ENCODE measurements at places on chromosomes 13 and 19.

DNA sequence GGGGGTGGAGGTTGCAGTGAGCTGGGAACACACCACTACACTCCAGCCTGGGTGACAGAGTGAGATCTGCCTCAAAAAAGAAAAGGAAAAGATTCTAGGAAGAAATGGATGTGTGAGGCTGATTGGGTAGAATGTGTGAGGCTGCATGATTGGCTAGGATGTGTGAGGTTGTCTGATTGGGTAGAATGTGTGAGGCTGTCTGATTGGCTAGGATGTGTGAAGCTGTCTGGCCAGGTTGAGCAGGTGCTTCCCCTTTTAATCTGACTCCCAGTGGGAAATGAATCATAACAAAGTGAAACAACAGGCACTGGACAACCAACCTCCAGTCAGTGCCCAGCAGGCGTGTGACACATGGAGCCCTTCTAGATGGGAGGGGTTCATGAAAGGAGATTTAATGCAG lies 14.7 kb downstream of the C13orf46 start:
- DNase-seq = no peak

DNA sequence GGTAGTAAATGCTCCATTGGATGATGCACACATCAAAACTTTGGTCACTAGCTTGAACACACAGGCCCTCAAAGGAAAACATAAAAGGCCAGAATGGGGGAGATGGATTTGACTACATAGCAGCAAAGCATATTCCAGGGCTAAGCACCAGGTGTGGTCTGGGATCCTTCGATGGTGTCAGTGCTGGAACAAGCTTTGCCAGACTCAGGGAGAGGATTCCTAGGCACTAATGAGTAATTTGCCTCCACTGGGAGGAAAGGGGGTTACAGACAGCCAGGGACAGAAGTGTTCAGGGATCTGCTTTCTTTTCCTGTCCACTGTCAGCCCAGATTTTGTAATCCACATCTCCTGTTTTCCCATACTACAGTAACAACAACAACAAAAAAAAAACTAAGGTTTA lies 157.2 kb upstream of the OBI1 start:
- no peak for DNase-seq

DNA sequence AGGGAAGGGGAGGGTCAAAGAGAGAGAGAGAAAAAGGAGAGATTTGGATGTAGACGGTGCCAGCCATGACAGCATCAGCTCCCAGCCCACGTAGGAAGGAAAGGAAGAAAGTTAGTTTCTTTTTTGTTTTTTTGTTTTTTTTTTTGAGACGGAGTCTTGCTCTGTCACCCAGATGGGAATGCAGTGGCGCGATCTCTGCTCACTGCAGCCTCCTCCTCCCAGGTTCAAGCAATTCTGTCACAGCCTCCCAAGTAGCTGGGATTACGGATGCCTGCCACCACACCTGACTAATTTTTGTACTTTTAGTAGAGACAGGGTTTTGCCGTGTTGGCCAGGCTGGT lies 27.6 kb downstream of the ELL start:
- DNase-seq = no peak

- DNase-seq = no peak
Observed at GRCh38 chr13:96071504-96071903, 18.3 kb upstream of the UGGT2 start.

DNA sequence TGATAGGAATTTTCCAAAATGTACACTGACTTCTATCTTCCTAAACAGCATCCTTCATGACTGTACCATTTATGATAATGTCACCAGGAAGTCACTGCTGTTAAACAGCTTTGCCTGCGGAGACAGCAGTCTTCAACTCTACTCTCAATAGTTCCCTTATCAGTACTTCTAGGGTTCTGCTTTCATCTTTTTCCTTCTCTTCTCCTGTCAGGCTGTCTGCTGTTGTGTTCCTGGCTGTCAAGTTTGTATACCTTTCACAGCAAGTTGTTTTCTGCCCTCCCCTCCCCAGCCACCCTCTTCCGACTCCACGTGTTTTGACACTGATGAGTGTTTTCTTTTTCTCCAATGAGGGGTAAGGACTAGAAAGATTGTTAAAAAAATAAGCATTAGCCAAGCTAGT lies 2.2 kb downstream of the UPF3A start:
- no peak for DNase-seq

DNA sequence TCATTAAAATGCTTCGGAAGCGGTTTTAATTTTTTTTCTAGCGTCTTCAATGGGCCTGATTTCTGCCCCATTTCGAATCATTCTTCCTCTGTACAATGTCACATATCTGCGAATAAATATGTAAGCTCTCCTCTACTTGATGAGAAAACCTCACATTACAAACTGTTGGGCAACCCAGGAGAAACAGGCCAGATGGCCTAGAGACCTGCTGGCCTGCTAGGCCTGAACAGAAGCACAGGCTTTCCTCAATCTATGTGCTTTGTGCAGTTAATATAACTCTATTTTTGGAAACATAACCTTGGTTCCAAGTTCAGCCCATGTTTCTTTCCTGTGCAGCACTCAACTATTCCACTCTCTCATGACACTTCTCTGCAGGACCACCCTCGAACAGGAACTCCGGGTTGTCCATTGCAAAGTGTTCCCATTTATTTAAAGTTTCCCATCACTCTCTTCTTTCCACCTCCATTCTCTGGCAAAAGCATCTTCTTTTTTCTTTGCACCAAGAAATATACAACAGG lies 42.0 kb downstream of the DCLK1 start:
- no peak for DNase-seq

- no peak for DNase-seq
Observed at GRCh38 chr13:97743938-97744337, 209.5 kb upstream of the IPO5 start.

DNA sequence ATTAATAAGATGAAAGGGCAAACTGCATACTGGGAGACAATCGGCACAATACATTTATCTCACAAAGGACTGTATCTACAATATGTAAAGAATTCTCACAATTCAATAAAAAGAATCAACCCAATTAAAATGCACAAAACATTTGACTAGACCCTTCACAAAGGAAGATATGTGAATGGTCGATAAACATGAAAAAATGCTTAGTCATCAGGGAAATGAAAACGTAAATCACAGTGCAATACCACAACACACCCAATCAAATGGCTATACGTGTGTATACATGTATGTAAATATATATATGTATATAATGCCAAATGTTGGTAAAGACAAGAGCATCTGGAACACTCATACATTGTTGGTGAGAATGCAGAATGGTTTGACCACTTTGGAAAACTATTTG lies 21.9 kb upstream of the RFC3 start:
- DNase-seq = no peak

GRCh38 chr13:111877906-111878305 lies 189.0 kb upstream of the SOX1 start:
- DNase-seq = no peak

DNA sequence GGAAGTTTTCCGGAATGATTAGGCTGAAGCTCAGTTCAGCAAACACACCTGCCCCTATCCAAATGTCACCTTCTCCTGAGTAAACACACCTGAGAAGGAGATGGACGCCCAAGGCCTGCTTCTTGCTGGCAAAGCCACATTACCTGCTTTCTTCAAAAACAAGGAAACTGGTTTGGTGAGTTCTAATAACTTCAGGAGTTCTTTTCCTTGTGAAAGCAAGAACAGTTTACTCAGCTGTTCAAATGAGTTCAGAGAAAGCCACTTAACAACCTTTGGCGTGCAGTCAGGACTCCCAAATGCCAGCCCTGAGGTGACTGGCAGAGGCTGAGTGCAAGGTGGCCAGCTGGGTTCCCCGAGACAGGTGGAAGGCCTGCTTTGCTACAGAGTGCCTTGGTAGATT lies 160.5 kb downstream of the STK24 start:
- no peak for DNase-seq

DNA sequence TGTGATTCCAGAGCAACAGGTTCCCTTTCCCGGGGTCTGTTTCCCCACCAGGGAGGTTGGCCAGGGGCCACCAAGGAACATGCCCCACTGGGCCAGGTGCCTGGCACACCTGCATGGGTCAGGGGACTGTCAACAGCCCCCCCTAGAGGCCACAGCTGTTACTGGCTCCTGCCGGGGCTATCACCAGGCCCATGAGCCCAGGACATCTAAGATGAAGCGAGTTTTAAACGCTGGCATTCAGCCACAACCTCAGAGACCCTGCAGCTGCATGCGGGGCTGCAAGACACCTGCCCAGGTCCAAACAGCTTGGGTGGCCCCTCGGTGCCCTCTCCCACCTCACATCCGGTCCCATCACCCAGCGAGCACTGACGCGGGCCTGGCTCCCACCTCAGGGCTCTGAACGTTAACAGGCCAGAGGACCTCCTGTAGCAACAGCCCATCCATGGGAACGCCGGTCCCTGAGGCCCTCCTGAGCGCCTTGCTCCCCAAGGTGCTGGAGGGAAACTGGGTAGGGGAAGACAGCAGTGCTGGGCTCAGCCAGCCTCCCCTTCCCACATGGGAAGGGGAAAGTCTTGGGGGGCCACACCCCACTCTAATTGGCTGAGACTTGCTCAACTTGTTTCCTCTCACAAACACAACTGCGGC lies 12.0 kb downstream of the KHSRP start:
- no peak for DNase-seq

GRCh38 chr19:8510589-8511115 lies 3.3 kb downstream of the ZNF414 start:
- DNase-seq = no peak

DNA sequence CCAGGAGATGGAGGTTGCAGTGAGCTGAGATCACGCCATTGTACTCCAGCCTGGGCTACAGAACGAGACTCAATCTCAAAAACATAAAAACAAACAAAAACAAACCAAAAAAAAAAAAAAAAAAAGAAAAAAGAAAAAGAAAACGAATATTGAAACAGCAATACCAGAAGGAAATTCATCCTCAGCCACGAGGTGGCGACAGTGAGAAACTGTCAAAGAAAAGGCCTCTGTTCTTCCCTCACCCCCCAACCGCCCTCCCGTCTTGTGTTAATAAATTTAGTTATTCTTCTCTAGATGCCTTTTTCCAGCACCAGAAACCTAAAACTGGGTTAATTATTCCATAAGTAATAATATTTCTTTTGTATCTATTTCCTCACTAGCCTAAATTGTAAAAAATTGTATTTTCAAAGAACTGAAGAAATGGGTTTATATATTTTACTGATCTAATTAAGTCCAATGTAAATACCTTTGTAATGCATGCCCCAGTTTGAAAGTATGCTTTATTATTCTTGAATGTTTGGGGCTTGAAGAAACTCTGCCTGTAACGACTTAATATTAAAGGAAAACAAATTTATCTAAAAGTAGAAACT lies 38.6 kb downstream of the LIG4 start:
- peak; percentile 1 for DNase-seq

DNA sequence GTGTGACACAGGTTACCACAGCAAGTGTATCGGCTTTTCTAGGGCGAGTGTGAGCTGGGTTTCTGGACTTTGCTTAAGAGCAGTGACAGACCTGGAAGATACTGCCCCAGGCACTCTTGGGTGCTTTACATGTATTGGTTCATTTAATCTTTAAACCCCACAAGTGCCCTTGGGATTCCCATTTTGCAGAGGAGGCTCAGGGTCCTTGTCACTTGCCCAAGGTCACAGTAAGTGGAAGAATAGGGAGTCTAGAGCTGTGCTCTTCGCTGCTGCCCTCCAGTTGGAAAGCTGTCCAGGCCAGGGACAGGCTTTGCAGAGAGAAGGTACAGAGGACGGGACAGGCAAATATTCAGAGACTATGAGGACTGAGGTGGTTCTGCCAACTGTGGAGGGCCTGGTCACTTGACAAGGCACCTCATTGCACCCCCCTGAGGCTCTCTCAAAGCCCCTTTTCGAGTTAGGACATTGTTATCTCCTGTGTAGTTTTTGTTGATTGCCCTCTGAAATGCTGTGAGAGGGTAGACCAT lies 42.4 kb downstream of the BBC3 start:
- no peak for DNase-seq

DNA sequence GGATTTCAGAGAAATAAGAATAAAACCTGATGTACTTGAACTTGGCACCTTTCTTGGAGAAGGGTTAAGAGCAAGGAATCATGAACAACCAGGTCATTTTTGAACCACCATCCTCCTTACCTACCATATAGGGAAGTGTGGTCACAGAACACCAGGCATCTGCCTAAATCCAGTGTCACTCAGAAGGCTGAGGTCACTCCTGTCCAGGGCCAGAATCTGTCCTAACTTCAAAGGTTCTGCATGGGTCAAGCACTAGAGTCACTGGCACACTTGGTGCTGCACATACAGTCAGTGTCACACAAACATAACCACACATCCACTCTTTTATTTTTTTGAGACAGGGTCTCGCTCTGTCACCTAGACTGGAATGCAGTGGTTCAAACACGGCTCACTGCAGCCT lies 1.6 kb downstream of the ZNF565 start:
- DNase-seq = no peak

DNA sequence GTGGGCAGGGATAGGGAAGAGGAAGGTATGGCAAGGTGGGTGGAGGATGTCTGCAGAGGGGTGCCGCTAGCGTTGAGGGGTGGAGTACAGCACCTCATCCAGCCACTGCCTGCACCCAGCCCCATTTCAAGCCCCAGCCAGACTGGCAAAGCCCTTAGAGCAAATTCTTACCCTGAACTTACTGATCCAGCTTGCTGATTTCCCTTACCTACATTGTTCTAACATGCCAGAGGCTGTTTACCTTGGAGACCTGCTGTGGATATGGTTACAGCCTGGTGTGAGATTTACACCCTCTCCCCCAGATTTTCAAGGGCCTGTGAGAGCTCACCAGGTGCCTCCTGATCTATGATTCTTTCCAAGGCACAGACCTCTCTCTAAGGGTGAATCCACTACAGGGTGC lies 86.0 kb downstream of the ZNF726 start:
- DNase-seq = no peak

DNA sequence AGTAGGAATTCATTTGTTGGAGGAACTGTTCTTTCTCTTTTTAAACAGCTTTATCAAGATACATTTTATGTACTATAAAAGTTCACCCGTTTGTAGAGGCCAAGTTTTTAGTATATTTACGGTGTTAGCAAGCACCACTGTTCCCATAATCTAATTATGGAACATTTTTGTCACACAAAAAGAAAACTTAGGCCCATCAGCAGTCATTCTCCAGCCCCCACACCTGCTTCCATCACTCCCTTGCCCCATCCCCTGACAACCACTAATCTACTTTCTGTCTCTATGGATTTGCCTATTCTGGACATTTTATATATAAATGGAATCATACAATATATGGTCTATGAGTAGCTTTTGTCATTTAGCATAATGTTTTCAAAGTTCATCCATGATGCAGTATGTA lies 465.0 kb downstream of the DCT start:
- no peak for DNase-seq

- no peak for DNase-seq
Observed at GRCh38 chr13:99429670-99430069, 71.6 kb upstream of the TM9SF2 start.

- DNase-seq = no peak
Observed at GRCh38 chr13:98384739-98385138, 192.2 kb downstream of the STK24 start.

- DNase-seq = no peak
Observed at GRCh38 chr13:41354416-41354815, 43.3 kb downstream of the NAA16 start.

DNA sequence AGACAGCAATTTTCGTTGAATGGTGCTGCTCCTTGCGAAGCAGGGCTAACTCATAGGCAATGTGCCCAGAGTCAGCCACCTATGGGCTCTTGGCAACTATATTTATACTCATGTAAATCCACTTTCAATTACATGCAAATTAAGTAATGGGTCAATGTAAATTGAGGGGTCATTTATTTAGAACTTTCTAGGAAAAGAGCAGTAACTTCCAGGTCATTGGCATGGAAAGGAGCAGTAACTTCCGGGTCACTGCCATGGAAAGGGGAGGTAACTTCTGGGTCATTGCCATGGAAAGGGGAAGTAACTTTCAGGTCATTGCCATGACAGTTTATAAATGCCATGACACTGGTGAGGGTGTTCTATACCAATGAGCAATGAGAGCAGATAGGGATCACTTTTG lies 11.6 kb downstream of the KLK4 start:
- DNase-seq = no peak

- no peak for DNase-seq
Observed at GRCh38 chr13:66339214-66339613, 890.9 kb downstream of the PCDH9 start.
